ENCODE measurements at places on chromosomes 5 and 9. TPM values are rescaled to one million over a fixed set of nuclear protein-coding genes. Genes with fewer than 3 reads are reported as not detected.
A peak's percentile ranks its signal among the peaks of the same experiment; 100 is the strongest.

The SLC9A3 gene
- 0.64 TPM for total RNA-seq

The DPM2 gene
- 17.4 TPM for total RNA-seq

The GOLM1 gene
- total RNA-seq = 21.8 TPM

The TIFAB gene
- total RNA-seq = not detected

The PCA3 gene
- not detected for total RNA-seq

The HTR1A gene
- total RNA-seq = not detected

The SMIM15 gene
- 110 TPM for total RNA-seq

The TMC1 gene
- total RNA-seq = 1.0 TPM

The LCN10 gene
- not detected for total RNA-seq

The ARSI gene
- 5.8 TPM for total RNA-seq

- DNase-seq = no peak
Observed at GRCh38 chr9:137309368-137310188, 7.5 kb upstream of the NRARP start.

GRCh38 chr5:78506261-78507024 lies 142.1 kb downstream of the LHFPL2 start:
- no peak for DNase-seq

GRCh38 chr9:88202321-88202720 lies 64.0 kb upstream of the SPATA31C2 start:
- DNase-seq = peak; percentile 18

- DNase-seq = no peak
Observed at GRCh38 chr9:78150312-78150982, 85.4 kb upstream of the CEP78 start.

- no peak for DNase-seq
Observed at GRCh38 chr9:95991326-95991725, 115.8 kb downstream of the ERCC6L2 start.

DNA sequence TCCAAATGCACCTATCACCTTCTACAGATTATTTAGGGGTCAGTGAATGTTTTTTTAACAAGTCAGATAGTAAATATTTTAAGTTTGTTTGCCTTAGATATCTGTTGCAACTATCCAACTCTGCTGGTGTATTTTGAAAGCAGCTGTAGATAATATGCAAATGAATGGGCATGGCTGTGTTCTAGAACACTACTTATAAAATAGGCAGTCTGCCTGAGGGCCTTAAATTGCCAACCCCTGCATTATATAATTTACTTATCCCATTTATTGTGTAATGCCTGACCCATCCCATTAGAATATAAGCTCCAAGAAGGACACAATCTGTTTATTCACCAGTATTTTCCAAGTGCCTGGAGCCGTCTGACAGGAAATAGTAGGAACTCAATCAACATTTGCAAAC lies 149.0 kb downstream of the TTC39B start:
- peak; percentile 32 for DNase-seq

GRCh38 chr5:180915924-180916323 lies 17.0 kb downstream of the BTNL8 start:
- peak; percentile 12 for DNase-seq

DNA sequence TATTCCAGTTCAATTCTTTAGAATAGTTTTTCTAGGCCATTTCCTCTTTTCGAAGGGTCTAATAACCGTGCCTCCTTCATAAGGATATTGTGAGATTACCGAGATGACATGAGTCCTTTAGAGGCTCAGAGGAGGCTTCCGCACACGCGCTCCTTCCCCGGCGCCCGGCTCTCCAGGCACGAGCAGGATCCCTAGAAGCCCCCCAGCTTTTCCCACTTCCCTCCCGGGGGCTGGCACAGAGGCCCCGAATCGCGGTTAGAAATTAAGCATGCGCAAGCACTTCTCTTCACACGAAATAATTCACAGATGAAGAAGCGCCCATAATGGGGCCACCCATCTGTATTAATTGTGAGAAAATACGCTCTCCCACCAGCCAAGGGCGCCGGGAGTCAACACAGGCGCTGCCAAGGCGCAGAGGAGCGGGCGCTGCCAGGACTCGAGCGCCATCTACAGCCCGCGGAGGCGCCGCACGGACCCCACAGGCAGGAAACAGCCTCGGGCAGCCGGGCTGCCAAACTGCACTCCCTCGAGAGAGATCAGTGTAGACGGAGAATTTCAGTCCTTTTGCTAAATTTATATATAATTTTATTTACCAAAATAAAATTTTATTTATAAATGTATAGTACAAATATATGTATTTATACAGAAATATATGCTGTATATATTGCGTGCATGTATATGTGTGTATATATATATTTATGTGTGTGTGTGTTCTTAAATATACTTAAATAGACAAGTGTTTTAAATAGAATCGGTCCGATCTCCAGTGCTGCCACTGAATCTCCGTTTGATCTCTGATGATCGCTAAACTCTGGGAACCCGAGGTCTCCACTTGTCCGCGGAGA lies 258.1 kb upstream of the NFIL3 start:
- peak; percentile 30 for DNase-seq

DNA sequence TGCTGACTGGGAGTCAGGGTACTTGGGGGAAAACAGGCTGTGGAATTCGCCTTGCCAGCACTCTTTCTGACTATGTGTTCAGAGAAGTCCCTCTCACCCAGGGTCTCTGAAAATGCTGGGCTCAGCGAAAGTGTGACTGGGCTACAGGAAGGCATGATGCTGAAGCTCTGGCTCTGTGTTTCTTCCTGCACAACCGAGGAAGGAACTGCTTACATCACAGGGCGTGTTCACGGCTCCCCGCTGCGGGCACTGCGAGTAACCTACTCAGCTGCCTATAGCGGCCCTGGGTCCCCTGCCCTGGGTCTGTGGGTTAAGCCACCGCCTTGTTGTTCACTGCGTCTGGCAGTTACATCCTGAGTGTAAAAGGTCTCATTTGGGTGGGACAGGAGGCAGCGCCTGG lies 222.4 kb upstream of the IRX4 start:
- no peak for DNase-seq

GRCh38 chr9:134328341-134328840 lies 2.1 kb downstream of the RXRA start:
- no peak for DNase-seq

Data from bronchial epithelial cell (primary cell).